Natural killer cell (primary cell): ENCODE measurements at places on chromosomes 2 and 18. TPM values are rescaled to one million over a fixed set of nuclear protein-coding genes. Genes with fewer than 3 reads are reported as not detected.

B3GNT7 gene
- total RNA-seq, result 87.5 TPM

PRSS56 gene
- not detected for total RNA-seq

CGREF1 gene
- total RNA-seq, result not detected

EMILIN2 gene
- 8.4 TPM for total RNA-seq

- H3K4me1 ChIP-seq, result peaks cover 11% of the 10 kb centered on the region
- H3K27me3 ChIP-seq, result no peaks in the 10 kb centered on the region
- H3K36me3 ChIP-seq, result no peaks in the 10 kb centered on the region
- no peak overlapping the region for H3K27ac ChIP-seq
- no peak for DNase-seq
These were observed 18.1 kb downstream of the IMPA2 start for GRCh38 chr18:11999429-11999828.

DNA sequence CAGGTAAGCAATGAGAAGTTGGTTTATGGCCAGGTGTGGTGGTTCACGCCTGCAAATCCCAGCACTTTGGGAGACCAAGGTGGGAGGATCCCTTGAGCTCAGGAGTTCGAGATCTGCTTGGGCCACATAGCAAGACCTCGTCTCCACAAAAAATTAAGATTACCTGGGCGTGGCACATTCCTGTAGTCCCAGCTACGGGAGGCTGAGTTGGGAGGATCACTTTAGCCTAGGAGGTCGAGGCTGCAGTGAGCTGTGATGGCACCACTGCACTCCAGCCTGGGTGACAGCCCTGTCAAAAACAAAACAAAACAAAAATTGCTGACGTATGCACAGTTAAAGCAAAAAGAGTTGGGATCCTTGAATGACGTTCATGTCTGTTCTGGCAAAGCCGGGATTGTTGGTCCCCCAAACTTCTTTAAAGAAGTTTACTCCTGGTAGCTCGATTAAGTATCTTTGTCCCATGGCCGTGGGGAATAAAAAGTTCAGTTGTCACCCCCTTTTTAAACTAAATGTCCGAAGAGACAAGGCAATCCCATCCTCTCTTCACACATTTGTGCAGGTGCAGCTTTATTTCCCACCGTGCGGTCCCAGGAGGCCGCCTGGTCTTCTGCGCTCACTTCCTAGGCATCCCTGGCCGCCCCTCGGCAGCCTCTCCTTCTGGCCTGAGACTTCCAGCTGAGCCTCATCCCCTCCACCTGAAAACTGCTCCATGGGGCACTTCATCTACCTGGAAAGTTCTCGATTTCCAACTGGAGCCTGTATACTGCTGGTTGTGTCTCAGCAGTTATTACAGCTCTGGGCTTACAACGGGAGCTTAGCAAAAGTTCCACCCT lies 762 bp upstream of the SPOPL start:
- no peaks in the 10 kb centered on the region for H3K27me3 ChIP-seq
- no peak for DNase-seq
- H3K4me3 ChIP-seq, result peak overlapping the region; percentile 75
- peak overlapping the region; percentile 57 for H3K27ac ChIP-seq

- no peak for DNase-seq
- H3K4me3 ChIP-seq, result no peak overlapping the region
- no peaks in the 10 kb centered on the region for H3K27me3 ChIP-seq
- no peak overlapping the region for H3K27ac ChIP-seq
- H3K36me3 ChIP-seq, result no peaks in the 10 kb centered on the region
These were observed 478.3 kb downstream of the FBXO15 start for GRCh38 chr18:73669297-73669696.

DNA sequence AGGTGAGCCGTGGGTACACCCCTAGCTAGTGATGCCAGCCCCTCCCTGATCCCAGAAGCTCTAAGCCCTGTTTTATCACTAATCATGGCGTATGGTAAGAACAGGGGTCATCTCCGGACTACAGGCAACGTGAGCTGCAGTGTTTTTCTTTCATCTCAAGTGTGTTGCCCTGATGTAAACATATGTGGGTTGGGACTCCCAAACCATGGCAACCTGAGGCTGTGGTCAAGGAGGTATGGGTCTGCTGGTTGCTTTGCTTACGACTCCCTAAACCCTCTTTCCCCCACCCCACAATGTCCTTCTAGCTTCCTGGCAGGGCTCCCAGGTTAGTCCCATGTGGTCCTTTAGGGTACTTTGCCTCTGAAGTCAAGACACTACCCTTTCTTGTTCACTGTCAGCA lies 53.6 kb upstream of the AFF3 start:
- no peaks in the 10 kb centered on the region for H3K27me3 ChIP-seq
- H3K27ac ChIP-seq, result no peak overlapping the region
- H3K36me3 ChIP-seq, result no peaks in the 10 kb centered on the region
- no peak for DNase-seq
- no peaks in the 10 kb centered on the region for H3K4me1 ChIP-seq
- no peak overlapping the region for H3K4me3 ChIP-seq

DNA sequence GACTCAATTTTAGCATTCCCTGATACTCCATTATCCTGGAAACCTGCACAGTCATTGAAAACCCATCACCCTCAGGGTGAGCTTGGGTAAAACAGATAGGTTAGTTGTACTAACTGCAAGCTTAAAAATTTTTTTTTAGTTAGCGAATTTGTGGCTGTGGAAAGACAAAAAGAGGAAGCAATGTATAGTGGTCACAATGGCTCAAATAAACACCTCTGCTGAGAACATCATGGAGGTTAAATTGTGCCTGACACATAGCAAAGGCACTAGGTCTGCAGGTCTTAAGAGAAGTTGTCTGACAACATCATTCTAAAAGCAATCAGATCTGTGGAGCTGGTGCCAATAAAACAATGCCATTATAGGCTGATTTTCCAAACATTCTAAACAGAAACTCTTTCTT lies 84.4 kb upstream of the CAVIN2 start:
- no peak overlapping the region for H3K4me3 ChIP-seq

- no peak overlapping the region for H3K27ac ChIP-seq
- H3K4me3 ChIP-seq, result no peak overlapping the region
- no peak for DNase-seq
- H3K36me3 ChIP-seq, result no peaks in the 10 kb centered on the region
- no peaks in the 10 kb centered on the region for H3K27me3 ChIP-seq
These were observed 644.6 kb upstream of the CNTNAP5 start for GRCh38 chr2:123380370-123380935.

DNA sequence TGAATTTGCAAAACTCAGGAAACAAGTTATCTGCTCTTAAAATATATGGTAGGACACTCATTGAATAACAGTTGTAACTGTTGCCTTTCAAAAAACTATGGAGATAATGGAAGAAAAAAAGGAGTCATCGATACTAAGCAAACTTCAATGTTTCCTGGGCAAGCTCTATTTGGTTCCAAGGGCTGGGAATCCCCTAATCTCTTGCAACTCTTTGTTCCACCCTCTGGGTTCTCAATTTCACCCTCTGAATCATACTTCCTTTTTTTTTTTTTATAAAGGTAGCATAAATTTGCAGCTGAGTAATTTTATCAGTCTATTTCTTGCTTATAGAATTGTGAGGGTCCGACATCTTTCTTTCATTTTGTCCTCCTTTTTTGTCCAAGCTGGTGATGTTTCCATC lies 36.7 kb downstream of the SLC9A4 start:
- H3K4me1 ChIP-seq, result peaks cover 3% of the 10 kb centered on the region
- H3K36me3 ChIP-seq, result no peaks in the 10 kb centered on the region
- no peak overlapping the region for H3K27ac ChIP-seq
- H3K27me3 ChIP-seq, result no peaks in the 10 kb centered on the region
- no peak for DNase-seq

- H3K36me3 ChIP-seq, result no peaks in the 10 kb centered on the region
- H3K27me3 ChIP-seq, result no peaks in the 10 kb centered on the region
- no peak overlapping the region for H3K27ac ChIP-seq
- no peaks in the 10 kb centered on the region for H3K4me1 ChIP-seq
These were observed 64.5 kb downstream of the TGFA start for GRCh38 chr2:70489165-70489564.
